ENCODE measurements at places on chromosomes 12 and 14.

DNA sequence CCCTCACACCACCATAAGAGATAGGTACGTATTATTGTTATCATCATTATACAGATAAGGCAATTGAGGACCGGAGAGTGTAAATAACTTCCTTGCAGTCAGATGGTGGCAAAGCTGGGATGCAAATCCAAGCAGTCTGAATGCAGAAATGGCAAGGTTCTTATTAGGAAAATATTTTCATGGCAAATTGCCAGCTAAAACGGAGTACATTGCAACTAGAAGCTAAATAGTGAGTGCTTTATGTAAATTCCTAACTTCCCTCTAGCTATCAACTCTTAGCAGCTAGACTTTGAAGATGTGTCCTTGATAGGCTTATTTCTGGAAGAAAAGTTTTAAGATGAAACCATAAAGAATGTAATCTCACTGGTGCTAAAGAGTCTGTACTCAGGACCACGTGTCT lies 323.9 kb upstream of the DIO2 start:
- DNase-seq, result no peak

GRCh38 chr12:27852117-27852516 lies 72.1 kb upstream of the MANSC4 start:
- no peak for DNase-seq

- no peak for DNase-seq
These were observed 5.5 kb upstream of the GPR132 start for GRCh38 chr14:105070760-105071137.

DNA sequence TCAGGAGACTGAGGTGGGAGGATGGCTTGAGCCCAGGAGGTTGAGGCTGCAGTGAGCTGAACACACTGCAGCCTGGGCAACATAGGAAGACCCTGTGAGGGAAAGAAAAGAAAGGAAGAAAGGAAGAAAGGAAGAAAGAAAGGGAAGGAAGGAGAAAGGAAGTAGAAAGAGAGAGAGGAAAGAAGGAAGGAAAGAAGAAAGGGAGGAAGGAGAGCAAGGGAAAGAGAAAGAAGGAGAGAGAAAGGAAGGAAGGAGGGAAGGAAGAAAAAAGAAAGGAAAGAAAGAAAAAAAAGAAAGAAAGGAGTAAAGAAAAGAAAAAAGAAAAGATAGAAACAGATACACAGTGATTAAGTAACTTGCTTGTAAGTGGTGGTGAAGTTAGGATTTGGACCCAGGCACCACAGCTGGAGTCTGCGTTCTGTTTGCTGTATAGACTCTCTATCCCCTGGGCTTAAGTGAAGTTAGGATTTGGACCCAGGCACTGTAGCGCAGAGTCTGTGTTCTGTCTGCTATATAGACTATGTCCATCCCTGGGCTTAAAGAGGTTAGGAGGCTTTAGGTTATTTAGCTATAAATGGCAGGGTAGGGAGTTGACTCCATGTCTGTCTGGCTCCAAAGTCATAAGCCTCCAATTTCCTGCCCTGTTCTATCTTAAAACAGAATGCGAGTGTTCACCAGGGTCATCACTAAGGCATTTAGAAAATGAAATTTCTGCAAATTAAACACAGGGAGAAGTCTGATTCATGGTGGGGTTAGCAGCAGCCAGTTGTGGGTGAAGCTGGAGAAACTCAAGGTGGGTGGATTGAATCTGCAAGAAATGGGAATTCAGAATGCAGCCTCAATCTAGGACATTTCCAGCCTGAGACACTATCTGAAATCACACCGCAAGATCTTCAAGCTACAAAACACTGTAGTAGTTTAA lies 13.3 kb upstream of the C12orf75 start:
- DNase-seq, result no peak

DNA sequence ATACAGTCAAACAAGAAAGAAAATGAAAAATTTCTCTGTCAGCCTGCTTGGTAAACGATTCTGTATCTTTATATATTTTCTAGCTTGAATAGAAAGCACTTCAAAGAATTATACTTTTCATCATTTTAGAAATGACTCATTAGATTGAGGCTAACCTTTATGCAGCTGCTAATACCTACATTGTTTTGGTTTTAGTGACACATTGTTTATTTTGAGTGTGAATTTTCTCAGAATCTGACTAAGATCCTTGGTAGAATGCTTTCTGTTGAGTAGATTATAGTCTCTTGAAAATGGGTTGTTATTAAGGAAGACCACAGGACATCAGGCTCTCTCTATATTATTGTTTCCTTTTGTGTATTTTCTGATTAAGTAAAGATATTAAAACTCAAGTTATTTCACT lies at the start of gene PMCH:
TSS of gene PMCH (minus strand) at position 45 of the 400 bp plus-strand sequence. CDS start 63 bp downstream, outside the sequence.
- no peak for DNase-seq

DNA sequence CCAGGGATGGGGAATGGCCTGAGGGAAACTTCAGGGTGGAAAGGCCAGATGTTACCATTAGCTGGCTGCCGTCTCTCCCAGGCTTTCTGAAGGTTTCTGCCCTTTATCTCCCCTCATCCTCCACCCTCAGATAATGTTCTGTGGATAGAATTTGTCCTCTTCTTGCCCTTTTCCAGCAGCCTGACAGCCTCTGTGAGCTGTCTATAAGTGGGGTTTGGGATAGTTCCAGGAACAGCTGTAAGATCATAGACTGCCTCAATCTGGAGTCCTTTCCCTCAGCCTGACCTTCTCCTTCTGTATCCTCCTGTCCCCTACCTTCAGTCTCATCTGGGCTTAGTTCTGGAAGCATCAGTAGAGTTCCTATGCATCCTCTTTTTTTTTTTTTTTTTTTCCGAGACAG lies 2.8 kb upstream of the RND1 start:
- DNase-seq, result no peak

GRCh38 chr14:20998674-20999366 lies at the start of gene SLC39A2:
SLC39A2 (plus strand) TSS chr14:20999293; CDS start chr14:20999447, 154 bp downstream.
- DNase-seq, result no peak

- peak; percentile 48 for DNase-seq
These were observed 6.8 kb downstream of the ZFHX2 start for GRCh38 chr14:23544511-23545447.

- DNase-seq, result no peak
These were observed 77.0 kb upstream of the GRIP1 start for GRCh38 chr12:66755727-66756395.

DNA sequence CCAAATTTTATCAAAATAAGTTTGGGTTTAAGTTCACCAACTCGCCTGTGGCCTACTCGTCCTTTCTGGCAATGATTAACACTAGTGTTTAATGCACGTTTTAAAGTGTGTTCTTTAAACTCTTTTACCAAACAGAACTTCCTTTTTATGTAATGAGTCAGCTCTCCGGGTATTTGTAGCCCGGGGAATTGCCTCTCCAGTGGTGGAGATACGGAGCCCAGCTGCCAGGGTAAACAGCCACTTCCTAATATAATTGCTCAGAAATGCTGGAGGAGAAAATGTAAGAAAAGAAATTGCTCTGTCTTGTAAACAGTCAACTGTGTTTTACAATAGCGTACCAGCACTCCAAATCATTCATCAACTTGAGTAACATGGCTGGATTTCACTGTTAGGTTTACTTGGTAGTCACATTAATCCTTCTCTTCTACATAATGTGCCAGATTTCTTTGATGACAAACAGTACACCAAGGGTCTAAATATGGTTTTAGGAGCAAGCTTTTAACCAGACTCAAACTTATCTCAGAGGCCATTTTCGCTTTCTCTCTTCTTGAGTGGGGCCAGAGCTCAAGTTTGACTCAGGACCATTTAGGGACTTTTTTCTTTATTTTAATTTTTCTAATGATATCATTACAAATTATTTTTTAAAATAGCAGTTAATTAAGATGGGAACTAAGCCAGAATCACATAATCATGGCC lies 101.2 kb upstream of the SLC38A2 start:
- peak; percentile 17 for DNase-seq

GRCh38 chr14:100381395-100382105 lies 58.4 kb downstream of the SLC25A47 start:
- DNase-seq, result no peak

DNA sequence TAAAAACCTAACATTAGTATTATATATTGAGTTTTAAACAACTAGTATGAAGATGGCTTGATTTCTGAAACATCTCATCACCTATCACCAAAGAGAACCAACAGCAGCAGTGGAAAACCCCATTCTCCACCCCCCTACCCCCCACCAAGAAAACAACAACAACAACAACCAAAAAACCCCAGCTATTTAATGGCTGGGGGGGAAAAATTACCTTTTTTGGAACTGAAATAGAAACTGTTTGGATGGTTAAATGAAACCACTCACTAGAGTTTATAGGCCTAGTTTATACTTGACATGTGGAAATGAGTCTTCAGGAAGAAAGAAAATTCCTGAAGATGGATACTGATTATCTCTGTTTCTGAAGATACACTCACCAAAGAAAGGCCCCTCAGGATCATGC lies 30.3 kb downstream of the PPP2R5E start:
- no peak for DNase-seq

GRCh38 chr12:46608431-46609272 lies 217.1 kb downstream of the SLC38A4 start:
- DNase-seq, result no peak

- DNase-seq, result no peak
These were observed 671.2 kb downstream of the LRFN5 start for GRCh38 chr14:42277840-42278239.

DNA sequence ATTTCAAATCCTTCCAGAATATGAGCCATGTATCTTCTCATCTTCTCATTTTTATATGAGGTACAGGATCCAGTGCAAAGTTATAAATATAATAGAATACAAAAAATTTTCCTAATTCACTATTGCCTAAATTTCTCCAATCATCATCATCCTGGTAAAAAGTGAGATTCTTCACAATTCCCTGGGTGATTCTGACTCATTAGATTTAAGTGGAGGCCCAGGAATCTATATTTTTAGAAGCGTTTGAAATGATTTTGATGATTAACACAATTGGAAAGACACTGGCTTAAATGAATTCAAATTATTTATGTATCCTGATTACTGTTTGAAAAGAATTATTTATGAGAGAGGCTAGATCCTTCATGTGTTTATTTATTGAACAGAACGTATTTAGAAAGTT lies 380.3 kb upstream of the PDE3A start:
- DNase-seq, result no peak
